ENCODE measurements at places on chromosomes 1 and 21.

GRCh38 chr21:14838400-14838799 lies 226.4 kb downstream of the NRIP1 start:
- DNase-seq = no peak

DNA sequence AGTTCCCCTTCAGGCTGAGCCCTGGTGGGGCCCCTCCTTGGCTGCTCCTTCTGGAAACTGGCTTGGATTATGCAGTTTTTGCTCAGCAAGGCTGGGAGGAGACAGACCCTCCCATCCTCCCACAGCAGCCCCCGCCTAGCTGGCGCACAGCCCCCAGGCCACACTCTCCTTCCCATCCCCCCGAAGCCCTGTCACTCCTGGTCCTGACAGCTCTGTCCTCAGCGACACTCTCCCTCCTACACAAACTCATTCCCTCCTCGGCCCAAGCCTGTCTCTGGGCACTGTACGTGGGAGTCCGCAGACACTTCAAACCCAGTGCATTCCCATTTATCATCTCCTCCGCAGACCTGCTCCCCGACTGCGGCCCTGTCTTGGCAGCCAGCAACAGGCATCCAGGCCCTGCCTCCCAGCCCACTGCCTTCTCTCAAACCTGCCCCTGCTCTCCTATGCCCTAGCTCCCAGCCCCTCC lies 25.0 kb upstream of the EPHB2 start:
- no peak for DNase-seq

- no peak for DNase-seq
Measured at GRCh38 chr21:32413015-32413504, 554 bp downstream of the EVA1C start.

DNA sequence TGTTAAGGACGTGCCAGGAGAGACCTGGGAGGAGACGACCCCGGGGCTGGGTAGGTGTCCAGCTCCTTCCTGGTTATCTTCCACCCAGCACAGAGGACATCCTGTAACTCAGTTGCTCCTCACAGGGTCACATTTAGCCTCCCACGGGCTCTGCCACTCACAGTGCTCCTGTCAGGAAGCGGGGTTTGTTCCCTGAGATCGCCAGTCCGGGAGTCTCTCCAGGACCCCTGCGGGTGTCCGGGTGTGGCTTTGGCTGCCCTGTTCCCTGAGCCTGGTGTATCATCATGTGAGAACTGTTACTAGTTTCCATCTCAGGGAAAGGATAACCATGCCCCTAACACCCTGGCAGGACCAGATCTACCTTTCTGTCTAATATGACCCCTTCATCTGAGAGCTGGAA lies 158.2 kb upstream of the RUNX1 start:
- DNase-seq = no peak

GRCh38 chr1:79663916-79664315 lies 657.4 kb upstream of the ADGRL4 start:
- no peak for DNase-seq

GRCh38 chr1:229190057-229190575 lies 80.8 kb upstream of the RAB4A start:
- DNase-seq = no peak

GRCh38 chr1:15825800-15826199 lies 18.4 kb upstream of the UQCRHL start:
- DNase-seq = no peak

DNA sequence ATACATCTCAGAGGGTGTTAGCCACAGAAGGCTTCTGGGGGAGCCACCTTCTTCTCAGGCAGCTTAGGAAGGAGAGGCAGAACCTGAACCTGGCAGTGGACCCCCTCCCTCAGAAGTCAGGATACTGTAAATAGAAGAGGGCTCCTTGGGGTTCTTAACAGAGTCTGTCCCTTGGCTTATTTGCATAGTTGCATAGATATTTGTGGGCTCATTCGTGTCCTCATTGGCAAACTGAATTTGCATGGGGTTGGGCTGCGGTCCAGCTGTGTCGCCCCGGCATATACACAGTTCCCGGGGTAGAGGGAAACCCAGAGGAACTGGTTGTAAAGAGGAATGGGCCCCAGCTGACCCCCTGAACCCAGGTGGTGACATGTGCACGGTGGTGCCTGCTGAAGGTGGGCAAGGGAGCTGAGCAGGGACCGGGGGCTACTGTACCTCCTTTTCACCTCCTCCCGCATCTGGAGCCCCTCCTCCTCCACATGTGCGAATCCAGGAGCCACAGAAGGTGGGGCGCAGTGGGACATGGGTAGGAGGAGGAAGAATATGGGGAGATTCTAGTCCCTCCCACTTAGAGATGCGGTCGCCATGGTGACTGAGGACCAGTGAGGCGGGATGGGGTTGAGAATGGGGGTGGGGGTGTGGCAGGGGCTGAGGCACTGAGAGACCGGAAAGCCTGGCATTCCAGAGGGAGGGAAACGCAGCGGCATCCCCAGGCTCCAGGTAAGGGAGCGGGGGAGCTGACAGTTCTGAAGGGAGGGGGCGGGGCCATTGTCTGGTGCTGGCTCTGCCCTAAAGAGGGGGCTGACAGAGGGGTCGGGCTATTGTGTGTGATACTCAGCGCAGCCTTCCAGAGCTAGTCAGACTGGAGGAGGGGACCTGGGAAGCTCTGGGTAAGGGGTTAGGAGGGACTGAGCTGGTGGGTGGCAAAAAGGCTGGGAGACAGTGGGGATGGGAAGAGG lies 3.7 kb upstream of the SEMA4A start:
- no peak for DNase-seq

GRCh38 chr21:36551321-36551720 lies 71.4 kb upstream of the CLDN14 start:
- no peak for DNase-seq

GRCh38 chr1:19892628-19893168 lies 10.5 kb downstream of the OTUD3 start:
- no peak for DNase-seq

GRCh38 chr1:164087906-164088453 lies 471.0 kb upstream of the PBX1 start:
- no peak for DNase-seq

DNA sequence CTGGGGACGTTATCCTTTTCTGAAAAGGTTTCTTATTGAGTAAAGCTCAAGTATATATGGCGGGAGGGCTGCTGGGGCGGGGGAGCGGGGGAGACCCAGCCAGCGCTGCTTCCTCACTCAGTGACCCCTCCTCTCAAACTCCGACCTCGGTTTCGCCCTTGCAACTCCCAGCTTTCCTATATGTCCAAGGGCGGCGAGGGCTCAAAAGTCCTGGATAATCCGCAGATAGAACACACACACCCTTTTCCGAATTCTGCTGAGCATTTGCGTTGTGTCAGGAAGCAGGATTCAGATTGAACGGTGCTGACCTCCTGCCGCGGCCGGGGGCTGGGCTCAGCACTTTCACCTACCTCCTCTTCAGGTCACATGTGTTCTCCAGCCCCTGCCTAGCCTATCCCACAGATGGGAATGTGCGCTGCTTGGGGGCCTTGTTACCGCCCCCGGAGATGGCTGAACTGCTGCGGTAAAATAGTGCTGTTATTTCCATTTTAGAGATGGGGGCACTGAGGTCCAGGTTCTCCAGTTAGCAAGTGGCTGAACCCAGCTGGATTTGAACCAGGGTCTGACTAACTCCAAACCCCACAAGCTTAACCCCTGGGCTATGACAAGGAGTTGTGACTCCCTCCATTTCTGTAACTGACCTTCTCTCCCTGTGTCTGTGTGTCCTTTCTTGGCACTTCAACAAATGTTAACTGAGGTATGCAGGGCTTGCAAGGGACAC lies 795 bp upstream of the AHDC1 start:
- no peak for DNase-seq

- no peak for DNase-seq
Measured at GRCh38 chr1:17550729-17551584, 11.5 kb downstream of the ARHGEF10L start.

DNA sequence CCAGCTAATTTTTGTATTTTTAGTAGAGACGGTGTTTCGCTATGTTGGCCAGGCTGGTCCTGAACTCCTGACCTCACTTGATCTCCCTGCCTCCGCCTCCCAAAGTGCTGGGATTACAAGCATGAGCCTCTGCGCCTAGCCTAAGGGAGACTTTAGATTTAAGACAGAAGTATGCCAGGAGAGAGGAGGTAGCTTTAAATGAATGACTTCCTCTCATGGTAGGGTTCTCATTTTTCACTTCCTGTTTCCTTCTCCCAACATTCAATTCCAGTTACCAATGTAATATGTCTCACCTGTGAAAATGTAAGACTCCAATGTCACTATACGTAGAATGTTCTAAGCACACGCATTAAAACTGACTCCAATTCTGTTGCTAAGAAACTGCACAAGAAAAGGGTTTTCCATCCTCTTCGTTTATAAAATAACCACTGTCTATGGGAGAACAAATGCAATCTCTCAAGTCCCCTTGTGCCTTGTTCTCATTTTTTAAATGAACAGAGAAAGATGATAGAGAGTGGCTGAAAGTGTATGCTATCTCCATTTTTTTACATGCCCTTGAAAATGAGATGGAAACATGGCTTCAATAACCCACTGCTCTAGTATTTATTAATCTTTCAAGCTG lies 140.0 kb downstream of the SLC45A1 start:
- DNase-seq = no peak

DNA sequence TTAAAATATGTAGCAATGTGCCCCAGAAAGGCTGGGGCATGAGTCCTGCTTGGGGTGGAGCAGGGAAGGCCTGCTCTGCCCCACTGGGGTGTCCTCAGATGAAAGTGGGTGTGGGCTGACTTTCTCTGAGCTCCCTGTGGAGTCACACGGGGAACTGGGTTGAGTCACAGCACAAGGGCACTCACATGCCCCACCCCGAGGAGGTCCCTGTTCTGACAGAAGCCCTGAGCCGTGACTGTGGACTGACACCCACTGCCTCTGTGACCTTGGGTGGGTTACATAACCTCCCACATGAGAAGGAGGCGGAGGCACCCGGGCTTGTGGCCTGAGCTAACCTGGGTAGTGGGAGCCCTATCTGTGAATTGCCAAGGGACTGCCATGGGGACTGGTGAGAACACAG lies 52.5 kb upstream of the TINAGL1 start:
- DNase-seq = no peak

DNA sequence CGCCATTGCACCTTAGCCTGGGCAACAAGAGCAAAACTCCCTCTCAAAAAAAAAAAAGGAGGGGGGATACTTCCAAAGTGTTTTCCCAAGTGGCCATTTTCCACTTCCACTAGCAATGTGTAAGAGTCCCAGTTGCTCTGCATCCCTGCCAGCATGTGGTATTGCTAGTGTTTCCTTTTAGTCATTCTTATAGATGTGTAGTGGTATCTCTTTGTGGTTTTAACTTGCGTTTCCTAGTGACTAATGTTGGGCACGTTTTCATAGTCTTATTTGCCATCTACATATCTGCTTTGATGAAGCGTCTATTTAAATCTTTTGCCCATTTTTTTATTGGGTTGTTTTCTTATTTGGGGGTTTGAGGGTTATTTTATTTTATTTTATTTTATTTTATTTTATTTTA lies 31.1 kb downstream of the INAVA start:
- no peak for DNase-seq

- DNase-seq = no peak
Measured at GRCh38 chr1:31901838-31902509, 36.2 kb downstream of the PTP4A2 start.

DNA sequence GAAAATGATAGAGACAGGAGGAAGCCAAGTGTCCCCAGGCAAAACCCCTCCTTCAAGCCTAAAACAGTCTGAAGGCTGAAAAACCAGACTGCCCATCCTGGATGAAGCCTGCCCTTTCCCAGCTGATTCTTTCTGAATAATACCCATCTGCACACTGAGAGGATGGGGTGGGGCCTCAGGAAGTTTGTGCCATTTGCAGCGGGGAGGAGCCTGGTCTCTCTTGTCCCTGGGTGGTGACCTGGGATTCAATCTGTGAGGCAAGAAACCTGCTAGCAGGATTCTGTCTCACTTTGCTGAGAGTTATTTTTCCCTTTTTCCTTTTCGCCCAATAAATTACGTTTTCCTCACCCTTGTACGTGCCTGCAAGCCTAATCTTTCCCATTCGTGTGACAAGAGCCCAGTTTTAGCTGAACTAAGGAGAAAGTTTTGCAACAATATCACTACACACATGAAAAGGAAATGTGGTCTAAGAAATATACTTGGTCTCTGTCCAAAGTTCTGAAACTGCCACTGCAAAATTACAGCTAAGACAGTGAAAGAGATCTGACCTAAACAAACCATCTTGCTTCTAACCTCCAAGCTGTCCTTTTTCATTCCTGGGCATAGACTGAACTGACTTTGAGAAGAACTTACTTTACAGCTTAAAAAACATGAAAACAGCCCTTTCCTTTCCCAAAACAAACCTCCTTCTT lies 105.0 kb downstream of the COP1 start:
- DNase-seq = no peak

DNA sequence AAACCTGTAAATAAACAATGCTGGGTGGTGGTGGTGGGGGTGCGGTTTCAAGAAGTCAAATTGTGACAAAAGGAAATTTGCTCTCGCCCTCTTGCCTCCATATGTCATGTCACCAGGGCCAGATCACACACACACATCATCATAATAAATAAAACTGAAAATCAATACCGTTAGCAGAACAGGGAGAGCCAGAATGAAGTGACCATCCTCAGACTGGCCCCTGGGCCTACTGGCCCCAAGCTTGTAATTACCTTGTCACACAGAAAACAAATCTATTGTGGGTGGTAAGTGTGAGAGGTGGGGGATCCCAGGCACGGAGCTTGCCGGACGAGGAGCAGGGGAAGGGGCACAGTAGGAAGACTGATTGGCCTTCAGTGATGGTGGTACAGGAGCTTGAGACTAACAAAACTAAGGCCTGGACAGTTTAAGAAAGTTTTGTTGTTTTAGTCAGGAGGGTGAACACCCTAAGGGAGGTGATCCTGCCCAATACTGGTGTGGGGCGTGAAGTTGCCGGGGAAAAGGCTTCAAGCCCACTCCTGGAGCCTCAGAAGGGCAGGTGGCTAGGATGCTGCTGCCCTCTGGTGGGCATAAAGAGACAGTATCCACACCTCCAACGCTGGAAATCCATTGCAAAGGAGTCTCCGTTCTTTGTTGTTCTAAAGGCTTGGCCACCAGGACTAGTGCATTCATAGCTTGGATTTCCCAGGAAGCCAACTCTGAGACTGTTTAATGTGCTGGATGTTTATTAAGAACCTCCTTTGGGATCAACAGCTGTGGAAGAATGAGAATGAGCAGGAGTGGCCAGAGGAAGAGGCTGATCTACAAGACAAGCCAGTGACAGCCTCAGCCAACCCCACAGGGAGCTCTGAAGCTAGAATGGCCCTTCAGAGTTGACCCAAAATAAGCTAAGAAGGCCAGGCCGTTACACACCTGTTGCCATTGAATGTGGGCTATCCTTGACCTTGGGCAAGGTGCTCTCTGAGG lies 8.1 kb upstream of the C1orf216 start:
- no peak for DNase-seq

- DNase-seq = no peak
Measured at GRCh38 chr1:67803380-67804279, 29.6 kb downstream of the GNG12 start.

- no peak for DNase-seq
Measured at GRCh38 chr1:10325521-10325920, 73.3 kb upstream of the PGD start.

DNA sequence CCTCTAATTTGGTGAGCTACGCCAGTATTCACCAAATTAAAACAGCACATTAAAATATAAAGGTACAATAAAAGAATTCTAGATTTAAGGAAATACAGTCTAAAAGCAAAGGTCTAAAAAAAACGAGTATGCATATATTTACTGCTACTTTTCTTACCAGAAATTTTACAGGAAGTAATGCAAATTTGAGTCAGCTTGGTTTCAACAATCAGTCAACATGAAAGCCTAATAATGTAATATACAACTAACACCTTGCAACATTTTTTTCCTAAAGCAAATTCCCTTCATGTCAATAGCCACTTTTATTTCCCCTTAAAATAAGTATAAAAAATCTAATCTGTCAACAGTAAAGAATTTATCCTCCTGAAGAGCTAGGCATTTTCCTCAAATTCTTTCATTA lies 11.9 kb downstream of the PTP4A2 start:
- DNase-seq = no peak

- no peak for DNase-seq
Measured at GRCh38 chr21:36727866-36728265, 29.0 kb downstream of the SIM2 start.

Measured in stimulated activated CD8-positive, alpha-beta memory T cell treated with anti-CD3 and anti-CD28 coated beads, Interleukin-2, amount 100 ng/mL, for 1 hour (primary cell).